Mucosa of gallbladder (tissue), 1 donor: ENCODE measurements at places on chromosomes 11 and 22. TPM values are rescaled to one million over a fixed set of nuclear protein-coding genes. Genes with fewer than 3 reads are reported as not detected.

The PANX3 gene
- not detected for total RNA-seq

The C22orf23 gene
- not detected for total RNA-seq

The C11orf58 gene
- 109 TPM for total RNA-seq

The MIAT gene
- total RNA-seq, result 2.7 TPM

The FAM180B gene
- 0.14 TPM for total RNA-seq

The NCR3LG1 gene
- 8.2 TPM for total RNA-seq

The PKDREJ gene
- total RNA-seq, result 0.32 TPM

The ASRGL1 gene
- total RNA-seq, result 110 TPM

The TRIM6 gene
- 2.1 TPM for total RNA-seq

The XBP1 gene
- total RNA-seq, result 220 TPM

The CD6 gene
- 5.3 TPM for total RNA-seq

The CABP4 gene
- 3.8 TPM for total RNA-seq

The THRSP gene
- total RNA-seq, result not detected

The TMEM45B gene
- total RNA-seq, result 86.0 TPM

The TENM4 gene
- total RNA-seq, result 8.4 TPM

DNA sequence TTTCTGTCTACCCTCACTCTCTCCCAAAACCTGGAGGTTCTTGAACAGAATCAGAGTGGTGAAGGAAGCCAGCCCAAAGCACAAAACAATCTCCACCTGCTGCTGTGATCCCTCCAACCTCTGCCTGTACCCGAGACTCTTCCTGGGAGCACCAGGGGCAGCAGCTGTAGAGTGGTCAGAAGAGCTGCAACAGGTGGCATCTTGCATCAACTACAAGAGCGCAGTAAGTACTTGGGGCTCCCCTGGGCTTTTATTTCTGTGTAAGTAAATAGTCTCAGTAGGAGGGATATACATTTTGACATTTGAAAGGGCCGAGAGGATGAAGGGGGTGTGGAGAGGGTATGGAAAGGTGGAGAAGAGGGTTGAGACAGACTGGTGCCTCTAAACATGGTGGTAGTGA lies 8.3 kb upstream of the UBQLNL start:
- no peak for DNase-seq

- DNase-seq, result no peak
These were observed 404.6 kb upstream of the DDI1 start for GRCh38 chr11:103631841-103632240.

GRCh38 chr11:130141561-130142341 lies 17.8 kb upstream of the ST14 start:
- DNase-seq, result no peak

DNA sequence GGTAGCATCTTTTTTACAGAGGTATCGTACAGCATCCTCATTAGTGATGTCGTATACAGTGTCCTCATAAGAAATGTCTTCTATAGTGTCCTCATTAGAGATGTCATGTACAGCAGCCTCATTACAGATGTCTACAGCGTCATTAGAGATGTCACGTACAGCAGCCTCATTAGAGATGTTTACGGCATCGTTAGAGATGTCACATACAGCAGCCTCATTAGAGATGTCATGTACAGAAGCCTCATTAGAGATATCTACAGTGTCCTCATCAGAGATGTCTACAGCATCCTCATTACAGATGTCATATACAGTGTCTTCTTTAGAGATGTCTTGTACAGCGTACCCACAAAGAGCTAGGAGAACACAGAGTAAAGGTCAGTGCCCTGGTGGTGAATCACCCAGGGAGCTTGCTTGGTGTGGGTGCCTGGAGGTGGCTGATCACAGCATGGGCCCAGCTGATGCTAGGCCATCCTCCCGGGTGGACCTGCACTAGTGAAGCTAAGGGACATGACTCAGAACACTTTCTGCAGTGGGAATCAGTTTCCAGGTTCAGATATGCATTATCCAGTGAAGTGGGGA lies 109.2 kb downstream of the IGLL1 start:
- DNase-seq, result no peak

DNA sequence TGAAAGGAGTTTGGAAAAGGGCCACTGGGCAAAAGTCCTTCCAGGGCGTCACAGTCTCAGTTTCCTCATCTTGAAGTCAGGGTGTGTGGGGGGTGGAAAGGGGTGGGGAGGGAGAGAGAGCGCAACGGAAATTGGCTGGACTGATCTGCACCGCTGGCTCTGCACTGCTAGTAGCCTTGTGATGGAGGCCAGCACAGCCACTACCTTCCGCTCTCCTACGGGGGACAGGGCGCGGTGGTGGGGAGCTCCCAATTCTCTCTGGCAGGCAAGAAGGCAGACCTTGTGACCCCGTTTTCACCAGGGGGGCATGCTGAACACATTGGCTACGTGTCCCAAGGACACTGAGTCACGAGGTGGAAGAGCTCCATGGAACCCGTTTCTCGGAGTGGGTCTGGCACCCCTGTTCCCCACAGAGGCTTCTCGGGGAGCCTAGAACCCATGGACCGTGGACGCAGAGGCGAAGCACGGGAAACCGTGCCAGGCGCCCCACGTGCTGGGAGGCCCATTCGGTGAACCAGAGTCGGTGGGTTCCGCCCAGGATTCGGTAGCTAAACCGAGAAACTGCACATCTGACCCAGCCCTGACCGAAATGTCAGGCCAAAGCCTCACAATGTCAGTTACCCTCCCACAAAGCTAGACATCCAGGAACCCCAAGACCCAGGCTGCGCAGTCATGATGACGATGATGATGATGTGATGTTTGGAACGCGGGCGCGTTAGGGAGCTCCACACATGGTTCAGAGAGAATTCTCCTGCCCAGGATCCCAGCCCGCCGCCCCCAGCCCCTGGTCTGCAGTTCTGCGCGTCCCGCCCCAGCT lies 28.3 kb upstream of the WNT11 start:
- DNase-seq, result peak; percentile 37

- no peak for DNase-seq
These were observed 80.6 kb upstream of the TIMP3 start for GRCh38 chr22:32720924-32721323.

- DNase-seq, result no peak
These were observed 87.5 kb upstream of the RRM1 start for GRCh38 chr11:4006946-4007680.

GRCh38 chr11:128026596-128026995 lies 560.8 kb downstream of the ETS1 start:
- DNase-seq, result no peak

- DNase-seq, result no peak
These were observed 1.0 kb downstream of the FJX1 start for GRCh38 chr11:35619116-35619854.

DNA sequence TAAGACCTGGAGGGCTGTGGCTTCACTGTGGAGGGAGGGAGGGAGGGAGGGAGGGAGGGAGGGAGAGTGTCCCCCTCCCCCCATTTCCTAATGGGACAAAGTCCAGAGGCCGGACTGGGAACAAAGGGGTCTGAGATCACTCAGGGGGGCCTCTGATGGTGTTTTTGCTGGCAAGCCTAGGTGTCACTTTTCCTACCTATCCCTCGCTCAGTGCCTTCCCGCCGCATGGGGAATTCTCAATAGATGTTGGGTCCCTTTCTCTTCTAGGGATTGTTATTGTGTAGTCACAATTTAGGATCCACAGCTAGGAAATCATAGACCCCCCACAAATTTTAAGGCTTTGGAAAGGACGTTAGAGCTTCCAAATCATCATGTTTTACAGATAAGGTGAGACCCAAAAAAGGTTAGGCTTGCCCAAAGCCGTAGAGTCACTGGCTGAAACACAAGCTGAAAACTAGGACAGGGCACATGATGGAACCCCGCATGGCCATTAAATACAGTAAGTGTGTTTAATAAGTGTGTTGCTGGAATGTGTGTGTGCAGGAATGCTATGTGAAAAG lies 4.8 kb upstream of the FTH1 start:
- DNase-seq, result no peak

DNA sequence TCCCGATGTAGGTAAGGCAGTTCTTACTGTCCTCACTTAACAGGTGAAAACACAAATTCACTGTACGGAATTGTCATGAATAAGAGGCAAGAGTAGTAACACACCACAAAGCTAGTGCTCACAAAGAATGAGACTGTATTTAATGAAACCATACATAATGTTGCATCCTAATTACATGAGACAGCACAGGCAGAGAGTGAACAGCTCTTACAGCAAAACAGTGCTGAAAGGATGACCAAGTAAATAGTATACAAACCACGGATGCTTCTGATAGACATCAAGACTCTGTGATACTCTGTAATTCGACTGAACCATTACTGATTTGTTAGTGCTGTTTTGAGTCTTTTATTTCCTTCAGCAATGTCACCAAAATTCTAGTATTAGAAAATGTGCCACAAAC lies 282.3 kb downstream of the TTC28 start:
- DNase-seq, result no peak

GRCh38 chr11:62280452-62280851 lies 10.5 kb downstream of the SCGB2A2 start:
- DNase-seq, result no peak

DNA sequence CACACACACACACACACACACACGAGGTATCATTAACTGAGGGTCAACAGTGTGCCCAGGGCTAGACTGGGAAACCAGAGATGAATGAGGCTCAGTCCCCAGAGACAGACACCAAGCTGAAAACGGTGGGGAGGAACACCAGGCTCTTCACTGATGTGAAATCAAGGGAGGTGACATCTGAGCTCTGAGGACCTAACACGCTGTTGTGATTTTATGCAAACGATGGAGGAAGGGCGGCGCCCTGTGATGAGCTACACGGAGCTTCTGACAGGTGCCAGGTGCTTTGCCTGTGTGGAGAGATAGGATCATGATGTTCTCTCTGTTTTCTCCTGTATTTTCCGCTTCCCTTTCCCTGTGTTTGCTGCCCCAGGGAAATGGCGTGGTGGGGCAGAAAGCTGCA lies 6.5 kb upstream of the CYB5R3 start:
- DNase-seq, result no peak

GRCh38 chr11:12185914-12186313 lies 75.5 kb downstream of the MICAL2 start:
- DNase-seq, result no peak

DNA sequence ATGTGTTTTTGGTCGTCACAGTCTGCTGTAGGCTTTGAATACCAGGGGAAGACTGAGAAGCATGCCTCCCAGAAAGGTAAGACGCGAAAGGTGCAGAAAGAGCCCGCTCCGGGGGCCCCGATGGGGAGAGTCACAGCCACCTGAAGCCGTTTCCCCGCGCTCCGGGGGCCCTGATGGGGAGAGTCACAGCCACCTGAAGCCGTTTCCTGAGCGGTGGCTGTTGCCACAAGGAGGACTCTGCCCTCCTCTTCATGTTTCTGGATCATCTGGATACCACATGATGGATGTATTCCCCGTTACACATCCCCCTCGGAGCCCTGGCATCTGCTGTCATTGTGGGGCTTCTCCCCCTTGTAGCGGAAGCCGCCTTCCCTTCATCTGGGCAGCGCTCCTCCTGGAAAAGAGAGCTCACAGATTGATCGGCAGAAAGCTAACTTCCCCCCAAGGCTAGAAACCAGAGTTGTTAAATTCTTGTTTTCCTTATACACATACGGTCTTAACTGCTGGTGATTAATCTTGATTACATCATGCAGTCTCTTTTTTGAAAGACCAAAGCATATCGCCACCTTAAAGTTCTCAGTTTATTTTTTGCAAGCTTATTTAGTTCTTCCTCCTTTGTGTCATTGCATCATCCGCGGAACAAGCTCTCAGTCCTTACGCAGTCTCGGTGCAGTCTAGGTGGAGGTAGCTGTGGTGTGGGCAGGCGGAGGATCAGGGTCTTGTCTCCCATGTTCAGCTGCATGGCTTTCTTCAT lies 17.5 kb downstream of the CTTN start:
- DNase-seq, result no peak

GRCh38 chr11:25890626-25891260 lies 441.2 kb upstream of the ANO3 start:
- DNase-seq, result no peak

DNA sequence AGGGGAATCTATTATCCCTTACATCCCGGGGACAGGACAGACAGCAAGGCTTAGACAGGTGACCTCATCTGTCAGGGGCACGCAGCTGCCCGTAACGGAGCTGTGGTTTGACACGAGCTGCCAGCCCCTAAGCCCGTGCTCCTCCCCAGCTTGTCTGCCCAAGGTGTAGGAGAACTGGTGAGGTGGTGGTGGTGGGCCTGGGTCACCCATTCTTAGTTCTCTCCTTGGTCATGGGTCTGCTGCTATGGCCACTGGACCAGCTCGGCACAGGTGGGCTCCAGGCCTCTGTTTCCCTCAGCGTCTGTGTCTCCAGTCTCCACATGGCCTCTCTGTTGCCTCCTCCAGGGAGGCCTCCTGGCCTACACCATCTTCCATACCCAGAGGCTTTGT lies 5.4 kb downstream of the PARVG start:
- no peak for DNase-seq

DNA sequence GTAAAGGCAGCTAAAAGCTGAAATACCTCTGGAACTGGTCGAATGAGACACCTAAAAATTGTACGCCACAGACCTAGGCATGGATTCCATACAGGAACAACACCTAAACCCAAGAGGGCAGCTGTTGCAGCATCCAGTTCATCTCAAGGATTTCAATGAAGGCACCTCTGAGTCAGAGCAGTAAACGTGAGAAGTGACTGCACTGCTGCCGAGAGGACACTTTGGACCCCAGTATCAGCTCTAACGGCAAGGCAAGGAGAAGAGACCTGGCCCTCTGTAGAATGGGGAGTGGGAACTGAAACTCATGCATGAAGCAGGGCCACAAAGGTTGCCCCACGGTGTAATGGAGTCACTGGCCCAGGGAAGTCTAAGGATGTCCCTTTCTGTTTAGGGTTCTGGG lies 23.9 kb downstream of the MAP6 start:
- DNase-seq, result no peak

GRCh38 chr11:111521135-111521534 lies 6.6 kb downstream of the HOATZ start:
- DNase-seq, result no peak

DNA sequence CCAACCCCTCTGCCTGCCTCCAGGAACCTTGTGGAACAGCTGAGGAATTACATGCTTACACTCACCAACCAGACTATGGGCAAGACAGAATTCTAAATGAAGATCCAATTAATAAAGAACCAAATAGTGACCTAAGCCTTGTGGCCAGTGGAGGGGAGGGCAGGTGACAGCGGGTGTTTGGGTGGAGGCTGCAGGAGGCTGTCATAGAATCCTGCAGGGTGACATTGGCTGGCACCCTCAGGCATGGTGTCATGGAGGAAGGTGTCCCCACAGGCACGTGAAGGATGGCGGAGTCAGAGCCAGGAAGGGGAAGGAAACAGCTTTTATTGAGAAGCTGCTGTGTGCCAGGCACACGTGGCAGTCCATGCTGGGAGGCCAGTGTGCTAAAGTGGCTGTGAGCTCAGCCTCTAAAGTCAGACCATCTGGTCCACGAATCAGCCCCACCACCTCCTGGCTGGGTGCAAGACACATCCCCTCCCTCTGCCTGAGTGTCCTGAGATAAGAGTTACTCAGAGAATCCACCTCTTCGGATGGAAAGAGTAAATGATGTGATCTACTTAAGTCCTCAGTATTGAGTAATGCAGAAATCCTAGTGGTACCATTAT lies 8.7 kb downstream of the MYO18B start:
- DNase-seq, result no peak
